ENCODE measurements at places on chromosomes 3 and 15.

- no peak for DNase-seq
These were observed 52.4 kb downstream of the TBL1XR1 start for GRCh38 chr3:177144922-177145321.

DNA sequence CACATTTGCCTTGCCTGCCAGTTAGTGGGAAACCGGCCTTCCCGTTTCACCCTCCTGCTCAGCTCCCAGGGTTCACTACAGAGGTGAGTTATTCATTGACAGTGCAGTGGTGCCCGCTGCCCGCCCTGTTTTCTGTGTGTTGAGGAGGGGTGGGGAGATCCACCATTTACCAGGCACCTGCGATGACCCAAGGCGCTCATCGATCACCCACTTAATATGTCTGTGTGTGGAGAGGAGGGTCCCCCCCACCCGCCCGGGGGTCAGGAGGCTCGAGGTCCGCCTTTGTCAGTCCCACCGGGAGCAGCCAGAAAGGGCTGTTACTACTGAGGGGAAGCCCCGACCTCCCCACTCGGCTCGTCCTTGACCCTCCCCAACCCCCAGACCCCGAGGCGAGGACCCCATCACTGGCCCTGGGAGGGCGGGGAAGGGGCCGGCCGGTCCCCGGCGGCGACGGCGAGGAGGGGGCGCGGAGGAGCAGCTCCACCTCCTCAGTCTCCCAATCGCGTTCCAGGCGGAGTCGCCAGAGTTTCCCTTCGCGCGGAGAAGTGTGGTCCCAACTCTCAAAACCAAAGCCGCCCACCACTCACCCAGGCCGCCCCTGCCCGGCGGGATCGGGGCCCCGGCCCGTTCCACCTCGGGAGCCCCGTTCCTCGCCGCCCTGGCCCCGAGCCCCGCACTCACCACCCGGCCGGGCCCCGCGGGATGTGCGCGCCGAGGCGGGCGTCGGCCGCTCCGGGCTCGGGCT is 1.1 kb downstream of the PLXNB1 start:
- no peak for DNase-seq

DNA sequence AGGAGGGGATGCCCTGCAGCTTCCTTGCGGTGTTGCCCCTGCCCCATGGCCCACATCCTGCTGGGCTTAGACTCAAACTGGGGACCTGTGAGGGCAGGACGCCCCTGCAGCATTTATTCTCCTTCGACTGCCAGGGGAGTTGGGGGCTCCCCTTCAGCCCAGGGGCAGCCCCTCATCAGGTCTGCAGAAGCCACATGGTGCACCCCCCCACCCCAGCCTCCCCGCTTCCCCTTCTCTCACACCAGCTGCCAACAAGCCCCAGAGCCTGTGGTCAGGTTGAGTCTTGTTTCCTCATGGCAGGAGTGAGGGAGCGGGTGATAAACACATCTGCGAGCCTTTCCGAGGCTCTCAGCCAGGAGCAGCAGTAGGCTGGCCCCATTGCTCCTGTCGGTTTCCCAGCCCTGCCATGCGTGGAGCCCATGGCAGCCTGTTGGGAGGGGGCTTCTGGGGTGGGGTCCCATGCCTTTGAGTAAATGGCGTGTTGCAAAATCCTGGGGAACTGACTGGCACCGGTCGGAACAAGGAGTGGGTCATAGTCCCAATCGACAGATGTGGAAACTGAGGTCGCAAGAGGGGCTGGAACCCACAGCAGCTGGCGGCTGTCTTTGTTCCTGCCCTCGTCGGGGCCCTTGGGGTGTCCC is 27.8 kb downstream of the WNT7A start:
- DNase-seq, result no peak

DNA sequence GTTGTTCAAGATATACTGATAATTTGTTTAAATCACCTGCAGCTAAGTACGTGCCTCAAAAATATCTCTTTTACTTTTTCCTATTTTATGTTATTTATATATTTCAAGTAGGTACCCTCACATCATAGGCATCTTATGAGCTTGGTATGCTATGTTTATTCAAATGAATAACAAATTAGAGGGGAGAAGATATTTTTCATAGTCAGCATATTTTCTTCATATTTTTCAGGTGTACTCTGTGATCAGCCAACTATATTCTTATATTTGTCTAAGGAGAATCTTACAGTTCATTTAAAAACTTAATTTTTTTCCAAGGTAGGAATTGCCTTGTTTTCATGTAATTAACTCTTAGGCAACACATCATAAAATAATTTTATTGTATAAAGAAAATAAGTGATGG is 421.1 kb upstream of the GRM7 start:
- DNase-seq, result no peak

- no peak for DNase-seq
These were observed 25.9 kb downstream of the PTPN23 start for GRCh38 chr3:47406762-47407149.

- DNase-seq, result no peak
These were observed 464 bp downstream of the SOX2 start for GRCh38 chr3:181712226-181712552.
